ENCODE measurements at places on chromosomes 7 and 10.
A peak's percentile ranks its signal among the peaks of the same experiment; 100 is the strongest.

DNA sequence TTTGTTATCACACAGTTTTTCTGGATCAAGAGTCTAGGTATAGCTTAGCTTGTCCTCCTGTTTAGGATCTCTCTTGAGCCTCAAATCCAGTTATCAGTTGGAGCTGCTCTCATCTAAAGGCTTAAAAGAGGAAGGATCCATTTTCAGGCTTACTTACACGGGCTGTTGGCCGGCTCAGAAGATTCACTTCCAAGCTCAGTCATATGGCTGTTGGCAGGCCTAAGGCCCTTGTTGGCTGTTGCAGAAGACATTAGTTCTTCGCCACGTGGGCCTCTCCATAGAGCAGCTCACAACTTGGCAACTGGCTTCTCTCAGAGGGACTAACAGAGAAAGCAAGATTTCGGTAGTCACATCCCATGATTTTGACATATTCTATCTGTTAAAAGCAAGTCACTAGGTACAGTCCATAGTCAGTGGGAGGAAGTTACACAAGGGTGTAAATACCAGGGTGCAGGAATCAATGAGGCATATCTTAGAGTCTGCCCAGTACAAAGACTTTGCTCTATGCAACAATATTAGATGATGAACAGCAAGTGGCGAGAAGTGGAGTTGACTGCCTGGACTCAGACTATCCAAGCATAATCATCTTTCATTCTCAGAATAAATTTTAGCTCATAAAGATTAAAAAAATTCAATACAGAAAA is 280.1 kb upstream of the MBL2 start:
- H3K36me3 ChIP-seq, result no peaks in the 10 kb centered on the region
- H3K27me3 ChIP-seq, result no peaks in the 10 kb centered on the region
- no peak for DNase-seq
- H3K4me1 ChIP-seq, result no peaks in the 10 kb centered on the region
- H3K4me3 ChIP-seq, result no peak overlapping the region

GRCh38 chr7:122885583-122886356 is 490 bp downstream of the CADPS2 start:
- H3K36me3 ChIP-seq, result no peaks in the 10 kb centered on the region
- H3K4me3 ChIP-seq, result peak overlapping the region; percentile 91
- peak overlapping the region; percentile 95 for H3K27ac ChIP-seq
- no peaks in the 10 kb centered on the region for H3K27me3 ChIP-seq
- peaks cover 22% of the 10 kb centered on the region for H3K4me1 ChIP-seq
- peak; percentile 89 for DNase-seq

DNA sequence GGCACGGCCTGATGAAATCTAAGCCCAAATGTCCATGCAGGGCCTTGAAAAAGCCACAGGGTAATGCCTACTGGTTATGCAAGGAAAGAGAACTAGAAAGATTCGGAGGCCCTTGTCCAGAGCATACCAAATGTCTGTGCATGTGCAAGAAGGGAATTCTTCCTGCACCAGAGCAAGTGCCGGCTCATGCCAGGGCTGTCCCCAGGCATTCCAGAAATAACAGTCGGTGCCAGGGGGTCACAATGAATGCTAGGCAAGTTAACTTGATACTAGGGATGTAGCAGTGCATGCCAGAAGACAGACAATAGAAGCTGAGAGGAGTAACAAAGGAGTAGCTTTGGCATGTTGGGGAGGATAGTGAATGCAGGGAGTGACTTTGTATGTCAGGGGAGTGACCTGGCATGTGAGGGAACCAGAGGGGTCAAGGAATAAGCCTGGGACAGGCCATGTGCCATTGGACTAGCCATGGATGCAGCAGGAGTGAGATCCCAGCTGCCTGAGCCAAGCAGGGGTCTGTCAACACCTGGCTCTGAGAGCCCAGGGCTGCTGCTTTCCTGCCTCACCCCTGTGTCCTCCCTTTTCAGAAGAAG is 119.5 kb upstream of the UNC5B start:
- DNase-seq, result no peak
- no peaks in the 10 kb centered on the region for H3K27me3 ChIP-seq
- no peak overlapping the region for H3K27ac ChIP-seq
- H3K36me3 ChIP-seq, result no peaks in the 10 kb centered on the region
- no peaks in the 10 kb centered on the region for H3K4me1 ChIP-seq

DNA sequence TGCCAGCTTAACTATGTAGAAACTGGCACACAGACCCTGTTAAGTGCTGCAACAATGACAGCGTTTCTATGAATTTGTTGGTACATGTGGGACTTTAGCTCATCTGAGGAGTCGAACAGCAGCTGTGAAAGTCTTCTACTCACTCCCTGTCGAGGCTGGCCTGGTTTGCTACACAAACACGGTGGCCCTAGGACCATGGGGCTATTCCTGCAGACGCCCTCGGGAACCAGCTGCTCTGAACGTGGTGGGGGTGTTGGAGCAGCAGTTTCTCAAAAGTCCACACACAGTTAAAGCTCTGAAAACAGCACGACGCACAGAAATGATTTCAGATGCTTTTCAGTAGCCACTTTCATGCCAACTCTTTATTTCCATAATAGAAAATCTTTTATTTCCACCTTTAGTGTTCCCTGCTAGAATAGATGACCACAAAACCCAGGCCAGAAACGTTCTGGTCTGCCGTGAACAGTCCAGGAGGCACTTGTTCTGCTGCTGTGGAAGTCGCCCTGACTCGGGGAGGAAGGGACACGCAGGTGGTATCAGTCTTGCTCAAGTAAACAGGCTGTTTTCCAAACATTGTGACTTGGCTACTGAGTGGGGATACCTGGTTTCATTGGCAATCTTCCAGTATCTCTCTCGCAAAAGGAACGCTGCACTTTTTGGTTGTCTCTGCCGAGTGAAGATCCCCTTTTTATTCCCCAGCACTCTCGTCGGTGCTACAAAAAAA is 21.5 kb downstream of the GUSB start:
- no peaks in the 10 kb centered on the region for H3K27me3 ChIP-seq
- no peaks in the 10 kb centered on the region for H3K4me1 ChIP-seq
- no peak for DNase-seq
- H3K27ac ChIP-seq, result no peak overlapping the region

DNA sequence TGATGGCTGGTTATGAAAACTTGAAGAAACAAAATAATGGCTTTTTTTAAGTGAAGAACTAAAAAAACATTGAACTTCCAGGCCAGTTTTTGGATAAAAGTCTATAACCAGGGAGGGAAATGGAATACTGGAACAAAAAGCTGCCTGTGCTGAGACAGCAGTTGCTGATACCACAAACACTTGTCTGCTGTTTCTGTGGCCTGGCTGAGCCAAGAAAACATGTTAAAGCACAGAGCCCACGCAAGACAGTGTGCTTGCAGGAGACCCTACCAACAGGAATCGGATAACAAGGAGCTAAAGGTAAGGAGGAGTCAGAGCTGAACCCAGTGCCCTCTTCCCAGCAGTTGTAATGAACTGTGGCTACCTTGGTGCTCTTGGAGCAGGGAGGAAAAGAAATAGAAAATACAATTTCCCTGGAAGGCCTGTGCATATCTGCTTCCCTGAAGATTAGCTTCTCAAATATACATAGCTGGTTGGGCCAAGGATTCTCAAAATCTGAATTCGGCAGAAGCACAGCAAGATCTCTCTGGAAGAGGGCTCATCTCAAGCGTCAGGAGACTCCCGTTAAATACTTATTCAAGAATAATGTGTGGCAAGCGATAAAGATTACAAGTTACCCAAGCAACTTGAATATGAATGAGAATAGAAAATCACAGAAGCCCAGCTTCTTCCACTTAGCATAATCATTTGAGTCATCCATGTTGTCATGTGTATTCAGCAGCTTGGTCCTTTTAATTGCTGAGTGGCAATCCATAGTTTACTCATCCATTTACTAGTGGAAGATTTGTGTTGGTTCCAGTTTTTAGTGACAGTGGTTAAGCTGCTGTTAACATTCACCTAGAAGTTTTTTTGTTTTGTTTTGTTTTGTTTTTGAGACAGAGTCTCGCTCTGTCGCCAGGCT is 87.6 kb downstream of the NOD1 start:
- no peaks in the 10 kb centered on the region for H3K27me3 ChIP-seq
- no peaks in the 10 kb centered on the region for H3K36me3 ChIP-seq
- no peak overlapping the region for H3K27ac ChIP-seq
- no peaks in the 10 kb centered on the region for H3K4me1 ChIP-seq
- H3K4me3 ChIP-seq, result no peak overlapping the region

DNA sequence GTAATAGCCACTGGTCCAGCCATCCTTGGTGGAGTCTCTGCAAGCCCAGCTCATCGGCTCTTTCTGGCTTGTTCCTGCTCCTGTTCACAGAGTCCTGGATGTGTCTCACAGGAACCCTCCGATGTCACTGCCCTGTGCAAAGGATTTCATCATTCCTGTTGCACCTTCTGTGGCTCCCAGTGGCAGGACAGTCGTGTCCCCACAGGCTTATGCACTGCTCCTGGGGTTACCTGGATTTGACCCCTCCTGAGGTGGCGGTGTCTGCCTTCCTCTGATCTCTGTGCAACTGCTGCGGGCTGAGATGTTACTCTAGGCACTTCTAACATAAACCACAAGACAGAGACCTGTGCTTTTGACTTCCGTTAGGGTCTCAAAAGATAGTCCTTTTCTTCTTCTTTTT is 30.6 kb downstream of the APBB1IP start:
- DNase-seq, result no peak
- H3K4me1 ChIP-seq, result no peaks in the 10 kb centered on the region
- no peaks in the 10 kb centered on the region for H3K36me3 ChIP-seq
- H3K27ac ChIP-seq, result no peak overlapping the region

GRCh38 chr7:139594911-139595476 is 71.5 kb downstream of the CLEC2L start:
- DNase-seq, result no peak
- H3K27ac ChIP-seq, result no peak overlapping the region
- peaks cover 64% of the 10 kb centered on the region for H3K36me3 ChIP-seq
- H3K4me1 ChIP-seq, result no peaks in the 10 kb centered on the region

DNA sequence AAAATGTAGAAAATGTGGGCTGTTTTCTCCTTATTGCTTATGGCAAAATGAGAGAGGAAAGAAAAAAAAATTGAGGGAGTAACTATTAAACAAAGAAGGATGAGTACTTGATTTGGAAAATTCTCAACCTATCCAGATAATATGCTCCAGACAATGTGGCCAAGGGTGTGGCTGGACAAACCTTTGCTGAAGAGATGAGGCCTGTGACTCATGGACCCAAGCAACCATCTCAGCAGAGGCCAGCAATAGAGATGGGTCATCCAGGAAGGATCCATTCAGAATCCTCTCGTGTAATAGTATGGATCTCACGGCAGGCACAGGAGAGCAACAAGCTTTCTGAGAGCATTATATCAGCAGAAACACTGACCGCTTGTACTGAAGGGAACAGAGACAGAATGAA is 120.3 kb upstream of the CELF2 start:
- H3K4me1 ChIP-seq, result no peaks in the 10 kb centered on the region
- H3K4me3 ChIP-seq, result no peak overlapping the region
- no peak overlapping the region for H3K27ac ChIP-seq
- no peak for DNase-seq

GRCh38 chr10:89035461-89035860 is 44.9 kb downstream of the FAS start:
- DNase-seq, result no peak
- H3K27ac ChIP-seq, result no peak overlapping the region
- no peak overlapping the region for H3K4me3 ChIP-seq
- H3K27me3 ChIP-seq, result no peaks in the 10 kb centered on the region
- H3K36me3 ChIP-seq, result no peaks in the 10 kb centered on the region
- H3K4me1 ChIP-seq, result peaks cover 34% of the 10 kb centered on the region

DNA sequence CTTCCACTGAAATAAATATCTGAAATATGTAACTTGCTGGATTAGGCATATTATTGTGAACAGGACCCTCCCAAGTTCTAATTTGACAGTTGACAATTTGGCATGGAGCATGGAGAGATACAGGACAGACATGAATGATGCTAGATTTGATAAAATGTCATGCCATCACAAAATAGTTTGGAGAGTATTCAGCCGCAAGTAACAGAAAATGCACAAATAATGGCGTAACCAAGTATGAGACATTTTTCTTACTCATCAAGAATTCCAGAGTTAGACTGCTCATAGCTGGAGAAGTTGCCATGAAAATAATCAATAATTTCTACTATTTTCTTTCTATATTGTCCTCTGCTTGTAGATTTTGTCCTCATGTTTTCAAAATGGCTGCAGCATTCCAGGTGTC is 45.5 kb upstream of the GPAM start:
- no peak overlapping the region for H3K4me3 ChIP-seq
- no peak for DNase-seq
- no peak overlapping the region for H3K27ac ChIP-seq
- no peaks in the 10 kb centered on the region for H3K27me3 ChIP-seq
